ENCODE measurements at places on chromosomes 2 and 18.
A peak's percentile ranks its signal among the peaks of the same experiment; 100 is the strongest.

DNA sequence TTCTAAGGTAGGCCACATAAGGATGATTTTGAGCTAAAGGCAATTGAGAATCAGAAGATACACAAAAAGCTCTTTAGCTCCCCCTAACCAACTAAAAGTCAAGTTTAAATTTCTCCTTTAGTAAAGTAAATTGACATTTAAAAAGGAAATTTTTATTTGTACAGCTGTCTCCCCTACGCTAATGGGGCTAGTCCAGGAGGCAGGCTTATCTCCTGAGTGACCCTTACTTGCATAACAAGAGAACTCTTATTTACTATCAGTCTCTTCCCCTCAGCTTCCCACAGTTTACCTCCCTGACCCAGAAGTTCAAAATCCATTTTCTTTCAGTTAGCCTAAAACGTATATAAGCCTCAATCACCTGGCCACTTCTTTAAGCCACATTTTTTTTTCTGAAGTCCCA, 1002.8 kb upstream of the NRXN1 start:
- DNase-seq: no peak

GRCh38 chr18:48573632-48574283, 34.9 kb downstream of the CTIF start:
- no peak for DNase-seq

DNA sequence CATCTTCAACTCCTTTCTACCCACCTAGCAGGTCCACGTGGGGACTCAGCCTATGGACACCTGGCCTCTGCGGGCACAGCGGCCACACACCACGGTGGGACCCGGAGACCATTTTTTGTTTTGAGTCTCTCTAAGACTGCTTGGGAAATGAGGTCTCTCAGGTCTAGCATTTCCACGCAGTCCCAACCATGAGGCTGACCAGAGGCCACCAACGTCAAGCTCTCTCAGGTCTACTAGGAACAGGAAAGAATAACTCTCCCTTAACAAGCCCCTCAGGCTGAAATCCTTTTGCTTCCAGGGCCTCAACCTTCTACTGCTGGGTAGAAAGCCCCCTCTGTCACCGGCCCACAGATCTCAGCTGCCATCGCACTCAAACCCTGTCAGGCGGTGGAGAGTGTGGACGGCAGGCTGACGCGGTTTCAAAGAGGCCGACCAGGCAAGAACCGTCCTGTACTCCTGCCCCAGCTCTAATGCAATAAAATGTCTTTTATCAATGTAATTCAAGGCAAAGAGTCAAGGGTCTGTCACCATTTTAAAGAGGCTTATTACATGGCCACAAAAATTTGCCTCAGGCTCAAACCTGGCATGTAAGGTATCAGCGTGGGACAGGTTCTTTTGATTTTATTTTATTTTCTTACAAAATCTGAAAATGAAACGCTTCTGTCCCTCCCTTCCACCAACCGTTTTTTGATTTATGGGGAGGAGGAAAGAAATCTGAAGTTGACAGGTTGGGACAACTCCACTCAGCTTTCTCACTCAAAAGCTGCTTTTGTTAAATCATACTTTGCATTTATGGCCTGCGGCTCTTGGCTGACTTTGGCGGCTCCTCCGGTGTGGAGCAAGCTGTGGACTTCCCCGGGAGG, 74.0 kb downstream of the BCL11A start:
- no peak for DNase-seq

GRCh38 chr2:133768256-133768655, 200.0 kb upstream of the NCKAP5 start:
- DNase-seq: no peak

DNA sequence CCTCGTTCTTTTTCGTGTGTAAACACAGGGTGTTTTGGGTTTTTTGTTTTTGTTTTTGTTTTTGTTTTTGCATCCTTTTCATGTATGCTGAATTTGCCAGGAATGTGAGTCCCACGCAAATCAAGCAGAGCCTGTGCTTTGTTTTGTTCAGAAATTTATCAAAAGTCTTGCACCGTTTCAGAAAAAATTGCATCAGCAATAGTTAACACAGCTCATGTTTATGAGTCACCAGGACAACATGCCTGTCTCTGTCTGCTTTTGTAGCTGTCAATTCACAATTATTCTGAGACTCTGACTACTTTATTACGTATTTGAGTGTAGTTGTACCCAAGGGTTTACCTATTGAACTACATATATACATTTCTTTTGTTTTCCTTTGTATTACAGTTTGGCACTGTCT, 38.3 kb downstream of the MRPL44 start:
- DNase-seq: no peak

- no peak for DNase-seq
Observed at GRCh38 chr2:190328573-190329147, 9.0 kb upstream of the HIBCH start.

DNA sequence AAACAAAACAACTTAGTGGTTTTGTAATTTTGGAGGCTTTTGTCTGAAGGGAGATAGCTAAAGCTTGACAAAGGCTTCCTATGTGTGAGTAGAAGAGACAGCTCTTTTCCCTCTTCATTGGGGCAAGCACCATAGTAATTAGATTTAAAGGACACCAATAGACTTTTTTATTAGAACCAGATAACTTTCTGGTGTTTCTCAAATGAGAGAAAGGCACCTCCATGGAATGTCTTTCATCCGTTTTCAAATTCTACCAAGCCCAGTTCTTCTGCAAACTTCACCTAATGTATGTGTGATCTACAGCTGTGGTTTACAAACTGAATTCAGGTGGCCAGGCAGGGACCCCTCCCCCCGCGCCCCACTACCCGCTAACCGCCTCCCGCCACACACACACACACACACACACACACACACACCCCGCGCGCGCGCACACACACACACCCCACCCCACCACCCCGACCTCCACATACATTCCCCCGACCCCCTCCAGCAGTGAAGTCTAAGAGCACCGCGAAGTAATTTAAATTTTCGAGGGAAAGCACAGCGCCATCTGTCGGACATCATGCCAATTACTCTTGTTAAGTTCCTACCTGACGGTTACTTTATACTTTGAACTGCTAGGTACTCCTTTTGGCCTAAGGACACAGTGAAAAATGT, 31.6 kb upstream of the PPP1R1C start:
- peak; percentile 16 for DNase-seq

- DNase-seq: no peak
Observed at GRCh38 chr18:10544093-10544748, 18.4 kb downstream of the NAPG start.

DNA sequence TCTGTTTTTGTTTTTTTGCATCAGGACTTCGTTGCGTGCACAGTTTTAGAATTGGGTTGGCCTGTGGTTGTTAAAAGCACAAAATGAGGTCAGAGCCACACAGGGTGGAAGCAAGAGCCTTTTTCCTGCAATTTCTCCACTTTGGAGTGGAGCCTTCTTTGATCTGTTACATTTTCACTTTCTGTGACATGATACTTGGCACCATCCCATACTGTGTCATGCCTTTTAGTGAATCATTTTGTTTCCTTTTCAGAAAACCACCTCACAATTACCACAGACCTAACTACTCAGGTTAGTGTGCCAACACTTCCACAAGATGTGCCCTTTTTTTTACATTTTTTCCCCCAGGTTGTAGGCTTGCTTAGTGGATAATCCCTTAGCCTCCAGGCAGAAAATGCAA, 32.5 kb downstream of the MERTK start:
- no peak for DNase-seq

DNA sequence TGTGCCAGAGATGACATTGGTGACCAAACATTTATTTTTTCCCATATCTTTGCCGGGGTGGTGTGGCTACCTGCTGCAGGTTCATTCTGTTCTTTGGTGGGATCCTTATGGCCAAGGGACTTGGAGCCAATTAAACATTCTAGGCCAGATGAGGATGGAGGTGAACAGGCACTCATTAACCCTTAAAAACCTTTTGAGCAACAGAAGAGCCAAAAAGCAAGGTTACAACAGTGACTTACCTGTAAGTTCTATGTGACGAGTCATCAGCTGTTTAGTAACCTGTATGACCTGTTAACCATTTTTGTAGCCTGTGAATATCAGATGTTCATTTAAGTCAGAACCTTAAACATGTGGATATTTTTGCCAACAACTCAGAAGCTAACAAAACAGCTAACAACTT, 105.6 kb downstream of the XRCC5 start:
- no peak for DNase-seq

DNA sequence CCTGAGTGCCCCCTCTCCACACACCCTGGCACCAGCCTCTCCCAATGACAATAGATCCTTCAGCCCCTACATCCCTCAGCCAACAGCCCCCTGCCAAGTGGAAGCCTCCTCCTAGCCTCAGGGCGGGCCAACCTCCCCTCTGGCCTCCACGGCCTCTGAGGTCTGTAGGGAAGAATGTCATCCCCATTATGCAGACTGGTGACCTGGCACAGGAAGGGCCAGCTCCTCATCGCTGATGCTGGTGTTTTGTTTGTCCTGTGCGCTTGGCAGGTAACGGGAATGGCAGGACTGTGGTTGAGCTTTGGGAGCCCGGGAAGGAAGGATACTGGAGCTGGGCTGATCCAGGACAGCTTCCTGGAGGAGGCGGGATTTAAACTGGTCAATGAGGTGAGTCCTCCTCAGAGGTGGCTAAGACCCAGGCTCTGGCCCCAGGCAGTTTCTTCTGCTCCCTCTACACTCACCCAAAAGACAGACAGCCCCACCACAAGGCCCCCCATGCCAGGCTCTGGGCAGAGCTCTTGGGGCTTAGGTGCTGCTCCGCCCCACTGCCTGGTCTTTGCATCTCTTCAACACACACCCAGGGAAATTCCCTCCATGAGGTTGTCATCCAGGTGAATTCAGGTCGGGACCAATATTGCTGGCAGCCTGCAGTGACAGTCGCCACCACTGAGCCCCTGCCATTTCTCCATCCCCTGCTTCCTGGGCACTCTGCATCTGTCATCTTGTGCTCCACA, 75.2 kb upstream of the SMAD7 start:
- no peak for DNase-seq

DNA sequence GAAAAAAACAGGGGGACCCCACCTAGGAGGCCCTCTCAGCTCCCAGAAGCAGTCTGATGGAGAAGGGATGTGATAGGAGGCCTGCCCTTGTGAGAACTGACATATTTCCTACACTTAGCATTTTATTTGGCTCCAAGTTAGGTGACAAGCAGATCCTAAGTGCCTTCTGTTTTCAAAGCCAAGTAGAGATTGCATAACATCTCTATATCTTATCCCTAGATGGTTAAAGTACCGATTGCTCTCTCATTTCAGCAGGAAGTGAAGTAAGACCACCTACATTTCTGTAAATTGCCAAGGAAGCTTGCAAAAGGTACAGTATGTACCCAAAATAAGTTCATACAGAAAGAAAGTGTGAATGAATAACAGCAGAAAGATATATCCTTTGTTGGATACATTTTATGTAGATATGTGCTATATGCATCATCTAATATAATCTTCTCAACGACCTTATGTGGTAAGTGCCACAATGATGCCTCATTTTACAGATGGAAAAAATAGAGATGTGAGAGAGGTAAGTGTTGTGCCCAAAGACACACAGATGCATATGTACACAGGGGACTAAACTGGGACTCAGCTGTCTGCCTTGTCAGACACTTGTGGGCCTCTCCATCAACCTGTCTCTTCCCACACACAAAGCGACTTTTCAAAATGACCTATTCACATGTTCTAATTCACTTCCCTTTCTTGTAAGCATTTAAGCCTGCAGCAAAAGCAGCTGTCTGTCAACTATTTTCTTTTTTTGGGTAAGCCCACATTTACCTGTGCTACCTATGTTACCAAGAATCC, 38.9 kb downstream of the DHRS9 start:
- no peak for DNase-seq

GRCh38 chr2:47534179-47534919, 131.4 kb downstream of the MSH2 start:
- no peak for DNase-seq

- no peak for DNase-seq
Observed at GRCh38 chr18:44733069-44733753, 52.5 kb downstream of the SETBP1 start.

DNA sequence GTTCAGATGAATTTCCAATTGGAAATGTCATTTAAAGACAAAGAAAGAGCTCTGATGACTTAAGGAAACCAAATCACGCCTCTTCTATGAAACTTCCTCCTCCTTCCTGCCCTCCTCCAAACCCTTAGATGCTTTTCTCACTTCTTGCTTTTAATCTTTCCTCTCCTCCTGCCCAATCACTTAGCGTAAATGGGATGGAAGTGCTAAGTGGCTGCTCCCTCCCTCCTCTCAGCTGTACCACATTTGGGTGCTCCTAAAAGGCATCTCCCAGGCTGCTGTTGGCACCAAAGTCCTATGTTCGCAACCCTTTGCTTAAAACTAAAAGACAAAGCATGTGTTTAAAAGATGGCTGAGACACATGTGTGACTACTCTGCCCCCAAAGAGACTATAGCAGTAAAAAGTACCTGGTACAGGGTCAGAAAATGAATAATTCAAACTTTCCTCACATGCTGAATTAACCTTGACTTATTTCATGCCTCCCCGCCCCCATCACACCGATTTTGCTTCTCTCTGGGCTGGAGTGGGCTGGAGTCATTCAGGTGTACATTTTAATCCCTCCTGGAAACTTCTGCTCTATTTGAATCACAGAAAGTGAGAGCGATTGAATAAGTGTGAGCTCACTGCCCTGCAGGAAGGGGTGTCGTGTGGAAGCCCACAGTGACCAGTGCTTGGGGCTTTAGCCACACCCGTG, 59.2 kb upstream of the KLF7 start:
- DNase-seq: no peak

DNA sequence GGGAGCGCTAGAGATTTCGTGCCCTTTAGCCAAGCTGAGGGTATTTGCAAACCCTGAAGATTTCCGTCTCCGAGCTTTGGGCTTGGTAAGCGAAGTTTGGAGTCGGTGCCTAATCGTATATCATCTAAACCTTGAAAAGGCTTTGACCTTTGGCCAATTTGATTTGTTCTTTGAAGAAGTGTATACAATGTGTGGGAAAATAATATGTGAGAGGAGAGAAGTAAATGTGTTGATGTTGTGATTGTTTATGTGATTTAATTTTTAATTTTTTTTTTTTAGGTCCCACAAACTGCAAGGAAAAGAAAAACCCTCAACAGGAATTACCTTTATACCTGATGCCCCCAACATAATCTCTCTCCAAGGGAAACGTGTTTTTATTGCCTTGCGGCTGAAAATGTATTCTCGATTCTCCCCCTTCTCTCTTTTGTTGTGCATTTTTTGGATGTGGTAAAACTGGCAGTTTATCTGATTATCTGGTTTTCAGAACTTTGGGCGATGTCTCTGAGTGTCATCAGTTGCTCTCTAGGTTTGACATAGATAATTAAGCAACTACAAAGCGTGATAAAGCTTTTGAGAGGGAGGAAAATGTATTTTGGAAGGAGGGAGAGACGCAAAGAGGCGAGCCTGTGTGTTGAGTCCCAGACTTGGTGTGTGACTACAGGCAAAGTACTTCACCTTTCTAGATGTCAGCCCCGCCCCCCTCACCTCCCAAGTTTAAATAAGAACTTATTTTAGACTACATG, 912 bp upstream of the FBXO11 start:
- DNase-seq: no peak

- no peak for DNase-seq
Observed at GRCh38 chr2:221465776-221466175, 106.3 kb downstream of the EPHA4 start.

- DNase-seq: no peak
Observed at GRCh38 chr2:232275670-232276069, 102.9 kb upstream of the ALPP start.

Measured in stimulated activated CD8-positive, alpha-beta memory T cell treated with anti-CD3 and anti-CD28 coated beads, Interleukin-12 subunit alpha, Interleukin-12 subunit beta, amount 100 ng/mL, for 4 hours (primary cell).